ENCODE measurements at places on chromosomes 1 and 21. TPM values are rescaled to one million over a fixed set of nuclear protein-coding genes. Genes with fewer than 3 reads are reported as not detected.

LCE1F gene
- total RNA-seq: not detected

ANXA9 gene
- total RNA-seq: 0.19 TPM

DNA sequence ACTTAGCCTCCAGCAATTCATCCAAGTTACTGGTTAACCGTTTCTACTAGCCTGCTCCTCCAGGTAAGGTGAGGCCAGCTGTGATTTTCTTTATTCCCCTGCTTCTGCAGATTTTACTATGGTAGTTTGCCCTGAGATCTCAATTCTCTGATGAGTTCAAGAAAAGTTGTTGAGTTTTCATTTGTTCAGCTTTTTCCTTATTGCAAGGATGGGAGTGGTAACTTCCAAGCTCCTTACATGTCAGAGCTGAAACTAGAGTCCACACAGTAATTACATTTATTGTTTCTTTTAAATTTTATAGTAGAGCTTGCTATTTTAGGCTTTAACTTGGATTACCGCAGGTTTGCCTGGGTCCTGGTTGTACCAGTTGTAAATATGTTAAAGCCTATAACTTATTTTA, 76.9 kb upstream of the ZRANB2 start:
- no peak overlapping the region for H3K4me3 ChIP-seq
- no peaks in the 10 kb centered on the region for H3K36me3 ChIP-seq
- no peaks in the 10 kb centered on the region for H3K4me1 ChIP-seq
- H3K27ac ChIP-seq: no peak overlapping the region

- DNase-seq: no peak
- peaks cover 21% of the 10 kb centered on the region for H3K4me1 ChIP-seq
- H3K36me3 ChIP-seq: peaks cover 25% of the 10 kb centered on the region
- H3K4me3 ChIP-seq: no peak overlapping the region
These were observed 55.9 kb downstream of the NEK7 start for GRCh38 chr1:198212675-198213074.

DNA sequence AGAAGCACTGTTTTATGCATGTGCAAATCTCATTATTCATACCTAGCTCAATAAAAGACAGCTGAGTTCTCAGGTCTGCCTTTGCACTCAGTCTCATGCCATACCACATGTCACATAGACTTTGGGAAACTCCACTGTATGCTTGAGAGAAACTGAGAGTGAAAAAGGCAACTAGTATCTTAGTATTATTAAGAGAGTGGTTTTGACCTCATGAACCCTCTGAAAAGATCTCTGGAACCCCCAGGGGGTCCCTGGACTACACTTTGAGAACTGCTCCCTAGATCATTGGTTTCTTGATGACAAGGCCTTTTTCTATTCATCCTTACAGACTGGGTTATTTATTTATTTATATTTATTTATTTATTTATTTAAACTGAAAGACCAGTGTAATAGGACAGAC, 3.7 kb upstream of the RHEX start:
- H3K4me3 ChIP-seq: no peak overlapping the region
- no peak for DNase-seq
- no peaks in the 10 kb centered on the region for H3K36me3 ChIP-seq
- peaks cover 37% of the 10 kb centered on the region for H3K4me1 ChIP-seq
- no peak overlapping the region for H3K27ac ChIP-seq

DNA sequence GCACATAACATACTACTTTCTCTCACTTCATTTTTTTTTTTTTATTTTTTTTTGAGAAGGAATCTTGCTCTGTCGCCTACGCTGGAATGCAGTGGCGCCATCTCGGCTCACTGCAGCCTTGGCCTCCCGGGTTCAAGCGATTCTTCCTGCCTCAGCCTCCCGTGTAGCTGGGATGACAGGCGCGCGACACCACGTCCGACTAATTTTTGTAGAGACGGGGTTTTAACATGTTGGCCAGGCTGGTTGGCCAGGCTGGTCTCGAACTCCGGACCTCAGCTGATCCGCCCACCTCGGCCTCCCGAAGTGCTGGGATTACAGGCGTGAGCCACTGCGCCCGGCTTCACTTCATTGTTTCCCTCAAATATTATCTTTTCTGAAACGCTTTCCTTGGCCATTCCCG, 573 bp upstream of the PEX19 start:
- H3K4me1 ChIP-seq: peaks cover 20% of the 10 kb centered on the region
- no peak overlapping the region for H3K27ac ChIP-seq
- H3K27me3 ChIP-seq: no peaks in the 10 kb centered on the region
- DNase-seq: no peak
- peak overlapping the region; percentile 48 for H3K4me3 ChIP-seq

DNA sequence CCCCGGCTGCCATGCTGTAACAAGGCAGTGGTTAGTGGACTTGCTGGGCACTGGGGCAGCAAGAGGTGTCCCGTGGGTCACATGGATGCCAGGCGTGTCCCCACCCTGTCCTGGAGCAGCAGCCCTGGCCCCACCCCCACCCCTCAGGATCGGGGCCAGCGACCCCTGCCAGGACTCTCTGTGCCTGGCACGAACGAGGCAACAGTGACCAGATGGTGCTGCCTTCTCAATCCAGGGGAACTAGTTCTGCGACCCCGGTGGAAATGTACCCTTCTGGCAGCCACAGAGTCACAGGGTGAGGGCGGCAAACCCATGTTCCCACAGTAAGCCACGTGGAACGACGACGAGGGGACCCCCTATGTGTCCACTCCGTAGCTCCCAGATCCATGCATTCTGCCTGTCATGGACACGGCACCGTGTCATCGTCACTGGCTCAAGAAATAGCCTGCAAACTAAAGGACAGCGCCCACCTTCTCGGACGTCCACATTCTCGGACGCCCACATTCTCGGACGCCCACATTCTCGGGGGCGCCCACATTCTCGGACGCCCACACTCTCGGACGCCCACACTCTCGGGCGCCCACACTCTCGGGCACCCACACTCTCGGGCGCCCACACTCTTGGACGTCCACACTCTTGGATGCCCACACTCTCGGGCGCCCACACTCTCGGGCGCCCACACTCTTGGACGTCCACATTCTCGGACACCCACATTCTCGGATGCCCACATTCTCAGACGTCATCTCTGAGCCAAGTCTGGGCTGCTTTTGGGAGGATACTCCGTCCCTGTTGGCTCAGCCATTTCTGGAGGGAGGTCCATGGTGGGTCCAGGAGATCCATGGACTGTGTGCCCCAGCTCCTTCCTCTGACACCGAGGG, 19.6 kb upstream of the ACTRT2 start:
- no peak overlapping the region for H3K27ac ChIP-seq
- H3K4me1 ChIP-seq: no peaks in the 10 kb centered on the region
- H3K27me3 ChIP-seq: peaks cover 22% of the 10 kb centered on the region
- H3K4me3 ChIP-seq: no peak overlapping the region
- no peak for DNase-seq

- no peak overlapping the region for H3K27ac ChIP-seq
- H3K36me3 ChIP-seq: peaks cover 30% of the 10 kb centered on the region
- H3K4me3 ChIP-seq: no peak overlapping the region
- peaks cover 5% of the 10 kb centered on the region for H3K4me1 ChIP-seq
These were observed 58.8 kb downstream of the RAB3GAP2 start for GRCh38 chr1:220213382-220213983.

GRCh38 chr1:90821788-90822359, 104.8 kb upstream of the BARHL2 start:
- no peaks in the 10 kb centered on the region for H3K36me3 ChIP-seq
- no peak for DNase-seq
- peaks cover 28% of the 10 kb centered on the region for H3K27me3 ChIP-seq
- no peaks in the 10 kb centered on the region for H3K4me1 ChIP-seq

DNA sequence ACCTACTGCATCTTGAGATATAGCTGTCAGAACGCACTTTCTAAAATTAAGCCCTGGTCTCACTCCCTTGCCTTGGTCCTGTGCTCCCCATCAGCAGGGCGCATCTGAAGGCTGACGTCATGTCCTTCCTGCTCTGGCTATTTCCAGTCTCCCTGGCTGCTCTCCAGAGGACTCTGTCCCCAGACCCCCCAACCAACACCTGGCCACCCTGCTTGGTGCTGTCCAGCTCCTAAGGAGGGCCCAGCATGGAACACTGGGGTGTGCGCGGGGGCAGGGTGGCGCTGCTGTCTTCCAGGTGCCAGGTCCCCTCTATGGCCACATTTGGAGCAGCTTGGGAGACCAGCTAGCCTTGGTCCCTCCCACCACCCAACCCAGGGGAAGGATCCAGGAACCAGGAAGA, 8.3 kb downstream of the TNNT2 start:
- no peak overlapping the region for H3K4me3 ChIP-seq
- DNase-seq: no peak
- H3K4me1 ChIP-seq: no peaks in the 10 kb centered on the region
- no peak overlapping the region for H3K27ac ChIP-seq

DNA sequence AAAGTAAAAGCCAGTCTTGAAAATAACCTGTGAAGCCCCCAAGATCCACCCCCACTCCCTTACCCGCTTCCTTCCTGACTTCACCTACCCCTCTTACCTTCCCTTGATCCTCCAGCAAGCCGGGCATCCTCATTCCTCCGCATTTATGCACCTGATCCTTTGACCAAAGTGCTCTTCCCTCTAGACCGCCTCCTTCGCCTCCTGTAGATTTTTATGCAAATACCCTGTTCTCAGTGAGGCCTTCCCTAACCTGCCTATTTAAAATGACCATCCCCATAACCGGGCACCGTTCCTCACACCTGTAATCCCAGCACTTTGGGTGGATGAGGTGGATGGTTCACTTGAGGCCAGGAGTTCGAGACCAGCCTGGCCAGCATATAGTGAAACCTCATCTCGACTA, 1.1 kb upstream of the NENF start:
- no peak for DNase-seq
- H3K4me1 ChIP-seq: peaks cover 26% of the 10 kb centered on the region
- peak overlapping the region; percentile 38 for H3K4me3 ChIP-seq
- H3K27ac ChIP-seq: no peak overlapping the region

- H3K4me1 ChIP-seq: peaks cover 67% of the 10 kb centered on the region
- H3K27me3 ChIP-seq: no peaks in the 10 kb centered on the region
- no peak for DNase-seq
- H3K27ac ChIP-seq: peak overlapping the region; percentile 44
- H3K4me3 ChIP-seq: peak overlapping the region; percentile 53
These were observed 72.1 kb downstream of the S1PR1 start for GRCh38 chr1:101308935-101309333.

- H3K27ac ChIP-seq: no peak overlapping the region
- no peaks in the 10 kb centered on the region for H3K36me3 ChIP-seq
- no peaks in the 10 kb centered on the region for H3K4me1 ChIP-seq
- H3K4me3 ChIP-seq: no peak overlapping the region
- peaks cover 1% of the 10 kb centered on the region for H3K27me3 ChIP-seq
- DNase-seq: no peak
These were observed 48.2 kb upstream of the EPB41 start for GRCh38 chr1:28865997-28866650.

DNA sequence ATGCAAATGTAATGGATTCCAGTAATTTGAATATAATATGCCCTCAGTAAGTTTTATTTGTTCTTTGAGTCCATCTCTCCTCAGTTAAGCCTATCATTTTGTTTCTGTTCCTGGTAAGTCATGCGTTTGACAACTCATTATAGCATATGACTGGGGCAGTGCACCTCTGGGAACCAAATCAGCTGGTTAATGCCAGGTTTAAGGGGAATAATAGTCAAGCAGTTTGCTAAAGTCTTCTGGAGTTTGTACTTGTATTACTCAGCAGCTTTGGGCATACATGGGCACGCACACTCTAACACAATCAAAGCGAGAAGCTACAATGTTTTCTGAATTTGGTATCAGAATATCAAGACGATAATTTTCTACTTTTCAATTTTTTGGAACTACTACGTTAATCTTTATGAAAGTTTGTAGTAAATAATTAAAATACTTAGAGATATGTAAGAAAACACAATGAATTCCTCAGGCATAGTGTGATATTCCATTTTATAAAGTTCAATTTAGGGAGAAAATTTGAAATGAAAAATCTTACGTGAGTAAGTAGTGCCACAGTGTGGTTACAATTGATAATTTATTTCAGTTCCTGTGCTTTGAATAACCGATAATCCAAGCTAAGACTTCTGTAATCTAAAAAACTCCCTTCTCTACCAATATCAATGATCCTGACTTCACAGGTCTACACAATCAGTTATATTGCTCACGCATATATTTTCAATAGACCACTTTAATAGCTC, 43.8 kb upstream of the KCTD3 start:
- peaks cover 3% of the 10 kb centered on the region for H3K4me1 ChIP-seq
- DNase-seq: no peak
- H3K4me3 ChIP-seq: no peak overlapping the region
- no peak overlapping the region for H3K27ac ChIP-seq
- peaks cover 6% of the 10 kb centered on the region for H3K27me3 ChIP-seq

GRCh38 chr1:76640092-76640491, 227.2 kb upstream of the ST6GALNAC5 start:
- H3K4me1 ChIP-seq: no peaks in the 10 kb centered on the region
- H3K36me3 ChIP-seq: no peaks in the 10 kb centered on the region
- H3K4me3 ChIP-seq: no peak overlapping the region
- H3K27me3 ChIP-seq: no peaks in the 10 kb centered on the region

DNA sequence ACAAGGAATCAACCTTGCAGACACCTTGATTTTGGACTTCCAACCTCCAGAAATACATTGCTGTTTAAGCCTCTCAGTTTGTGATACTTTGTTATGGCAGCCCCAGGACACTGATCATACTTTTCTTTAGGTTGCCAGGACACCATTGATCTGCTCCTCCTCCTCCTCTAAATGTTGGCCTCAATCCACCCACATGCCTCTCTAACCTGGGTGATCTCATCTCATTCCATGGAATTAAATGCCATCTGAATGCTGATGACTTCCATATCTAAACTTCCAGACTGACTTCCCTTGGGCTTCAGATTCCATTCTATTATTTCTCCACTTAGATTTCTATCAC, 7.4 kb upstream of the PPP1R15B start:
- peaks cover 6% of the 10 kb centered on the region for H3K36me3 ChIP-seq
- no peak for DNase-seq
- H3K27me3 ChIP-seq: no peaks in the 10 kb centered on the region
- no peak overlapping the region for H3K4me3 ChIP-seq
- H3K4me1 ChIP-seq: peaks cover 27% of the 10 kb centered on the region

DNA sequence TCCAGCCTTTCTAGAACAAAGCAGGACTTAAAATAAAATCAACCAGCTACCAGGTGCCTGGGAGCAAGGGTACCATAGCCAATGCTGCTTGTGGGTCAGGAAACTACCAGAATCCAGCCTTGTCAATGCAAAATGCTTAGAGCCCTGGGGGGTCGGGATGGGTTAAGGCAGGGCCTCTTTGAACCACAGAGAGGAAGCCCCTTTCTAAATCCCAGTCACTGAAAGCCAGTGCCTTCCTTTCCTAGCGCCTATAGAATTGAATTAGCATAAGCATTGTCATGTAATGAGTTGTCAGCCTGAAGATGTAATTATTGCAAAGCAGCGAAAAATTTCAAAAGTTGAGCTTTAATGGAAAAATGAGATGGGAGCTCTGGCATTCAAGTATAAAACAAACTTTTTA, 176.6 kb upstream of the DAB1 start:
- no peaks in the 10 kb centered on the region for H3K4me1 ChIP-seq
- H3K27ac ChIP-seq: no peak overlapping the region
- no peaks in the 10 kb centered on the region for H3K36me3 ChIP-seq
- H3K27me3 ChIP-seq: peaks cover 2% of the 10 kb centered on the region
- DNase-seq: no peak
- no peak overlapping the region for H3K4me3 ChIP-seq

Measured in activated CD4-positive, alpha-beta memory T cell treated with anti-CD3 and anti-CD28 coated beads for 36 hours (primary cell).